ENCODE measurements at places on chromosomes 11 and 22.

- H3K36me3 ChIP-seq: no peaks in the 10 kb centered on the region
- no peaks in the 10 kb centered on the region for H3K27me3 ChIP-seq
- H3K4me1 ChIP-seq: peaks cover 20% of the 10 kb centered on the region
- no peak for DNase-seq
- no peak overlapping the region for H3K27ac ChIP-seq
Observed at GRCh38 chr11:64716473-64717267, 6.3 kb downstream of the NRXN2 start.

GRCh38 chr11:134819041-134819440 lies 407.0 kb upstream of the B3GAT1 start:
- H3K4me1 ChIP-seq: no peaks in the 10 kb centered on the region
- no peak for DNase-seq
- H3K27ac ChIP-seq: no peak overlapping the region
- H3K27me3 ChIP-seq: no peaks in the 10 kb centered on the region
- no peak overlapping the region for H3K4me3 ChIP-seq

- H3K36me3 ChIP-seq: no peaks in the 10 kb centered on the region
- H3K4me3 ChIP-seq: no peak overlapping the region
- no peak for DNase-seq
- no peak overlapping the region for H3K27ac ChIP-seq
- no peaks in the 10 kb centered on the region for H3K4me1 ChIP-seq
- H3K27me3 ChIP-seq: no peaks in the 10 kb centered on the region
Observed at GRCh38 chr11:116970485-116971292, 127.5 kb downstream of the SIK3 start.

- H3K4me3 ChIP-seq: no peak overlapping the region
- no peak for DNase-seq
- H3K4me1 ChIP-seq: peaks cover 11% of the 10 kb centered on the region
- no peaks in the 10 kb centered on the region for H3K36me3 ChIP-seq
- no peaks in the 10 kb centered on the region for H3K27me3 ChIP-seq
- no peak overlapping the region for H3K27ac ChIP-seq
Observed at GRCh38 chr11:85815186-85815931, 4.4 kb upstream of the SYTL2 start.

- no peaks in the 10 kb centered on the region for H3K4me1 ChIP-seq
- H3K27ac ChIP-seq: no peak overlapping the region
- H3K27me3 ChIP-seq: no peaks in the 10 kb centered on the region
- no peak overlapping the region for H3K4me3 ChIP-seq
- DNase-seq: no peak
Observed at GRCh38 chr11:134346101-134346975, 14.6 kb downstream of the GLB1L2 start.

DNA sequence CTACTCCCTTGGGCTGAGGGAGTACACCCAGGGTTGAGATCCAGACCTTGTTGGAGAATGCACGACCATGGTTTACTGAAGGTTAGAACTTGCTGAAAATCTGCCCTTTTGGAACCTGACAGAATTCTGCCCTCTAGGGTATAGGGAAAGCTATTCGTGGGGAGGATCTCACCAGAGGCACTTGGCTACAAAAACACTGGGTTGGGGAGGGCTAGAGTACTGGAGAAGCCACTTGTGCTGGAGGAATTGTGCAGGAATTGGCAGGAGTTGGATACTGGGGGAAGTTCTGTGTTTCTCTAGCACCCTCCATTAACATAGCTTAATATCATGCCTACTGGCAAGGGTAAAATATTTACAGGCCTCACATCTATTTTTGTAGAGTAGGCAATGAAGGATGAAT lies 55.8 kb downstream of the PPME1 start:
- no peak overlapping the region for H3K4me3 ChIP-seq
- no peak overlapping the region for H3K27ac ChIP-seq
- no peak for DNase-seq

GRCh38 chr11:9077164-9077563 lies 14.2 kb downstream of the SCUBE2 start:
- H3K36me3 ChIP-seq: no peaks in the 10 kb centered on the region
- no peaks in the 10 kb centered on the region for H3K4me1 ChIP-seq
- 0 out of 2 replicates have a peak, but pooled peaks cover 2% of the 10 kb centered on the region for H3K27me3 ChIP-seq
- no peak overlapping the region for H3K4me3 ChIP-seq
- no peak for DNase-seq

DNA sequence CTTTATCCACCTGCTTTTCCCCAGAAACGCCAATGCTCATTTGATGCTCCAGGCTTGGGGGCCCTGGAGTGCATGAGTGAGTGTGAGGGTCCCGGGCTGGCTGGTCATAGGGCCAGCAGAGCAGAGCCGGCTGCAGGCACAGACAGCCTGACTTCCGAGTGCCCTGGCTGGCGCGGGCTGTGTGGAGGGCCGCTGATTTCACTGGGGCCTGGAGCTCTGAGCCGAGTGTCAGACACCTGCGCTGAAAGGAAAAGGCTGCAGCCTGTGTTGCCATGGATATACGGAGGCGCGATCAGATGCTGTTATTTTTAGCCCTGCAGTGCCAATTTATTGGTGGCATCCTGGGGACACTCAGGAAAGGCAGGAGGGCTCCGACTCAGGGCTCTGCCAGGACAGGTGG lies 87.6 kb downstream of the ST3GAL4 start:
- H3K27ac ChIP-seq: no peak overlapping the region
- peaks cover 3% of the 10 kb centered on the region for H3K4me1 ChIP-seq
- H3K4me3 ChIP-seq: no peak overlapping the region
- no peaks in the 10 kb centered on the region for H3K27me3 ChIP-seq

- H3K4me1 ChIP-seq: peaks cover 17% of the 10 kb centered on the region
- peak; percentile 81 for DNase-seq
- no peaks in the 10 kb centered on the region for H3K27me3 ChIP-seq
- H3K27ac ChIP-seq: no peak overlapping the region
Observed at GRCh38 chr22:44192098-44192815, 11.5 kb downstream of the PARVG start.

GRCh38 chr11:11119917-11120316 lies 233.1 kb downstream of the CSNK2A3 start:
- H3K4me3 ChIP-seq: no peak overlapping the region
- H3K27me3 ChIP-seq: no peaks in the 10 kb centered on the region
- no peaks in the 10 kb centered on the region for H3K4me1 ChIP-seq
- DNase-seq: no peak

GRCh38 chr11:55714982-55715888 lies 53.2 kb downstream of the OR4C6 start:
- H3K4me1 ChIP-seq: no peaks in the 10 kb centered on the region
- DNase-seq: peak; percentile 67
- no peak overlapping the region for H3K27ac ChIP-seq
- H3K4me3 ChIP-seq: no peak overlapping the region
- no peaks in the 10 kb centered on the region for H3K27me3 ChIP-seq

- no peaks in the 10 kb centered on the region for H3K36me3 ChIP-seq
- no peak overlapping the region for H3K4me3 ChIP-seq
- no peaks in the 10 kb centered on the region for H3K4me1 ChIP-seq
- no peaks in the 10 kb centered on the region for H3K27me3 ChIP-seq
- no peak overlapping the region for H3K27ac ChIP-seq
Observed at GRCh38 chr11:15937601-15938120, 418.7 kb downstream of the SOX6 start.

DNA sequence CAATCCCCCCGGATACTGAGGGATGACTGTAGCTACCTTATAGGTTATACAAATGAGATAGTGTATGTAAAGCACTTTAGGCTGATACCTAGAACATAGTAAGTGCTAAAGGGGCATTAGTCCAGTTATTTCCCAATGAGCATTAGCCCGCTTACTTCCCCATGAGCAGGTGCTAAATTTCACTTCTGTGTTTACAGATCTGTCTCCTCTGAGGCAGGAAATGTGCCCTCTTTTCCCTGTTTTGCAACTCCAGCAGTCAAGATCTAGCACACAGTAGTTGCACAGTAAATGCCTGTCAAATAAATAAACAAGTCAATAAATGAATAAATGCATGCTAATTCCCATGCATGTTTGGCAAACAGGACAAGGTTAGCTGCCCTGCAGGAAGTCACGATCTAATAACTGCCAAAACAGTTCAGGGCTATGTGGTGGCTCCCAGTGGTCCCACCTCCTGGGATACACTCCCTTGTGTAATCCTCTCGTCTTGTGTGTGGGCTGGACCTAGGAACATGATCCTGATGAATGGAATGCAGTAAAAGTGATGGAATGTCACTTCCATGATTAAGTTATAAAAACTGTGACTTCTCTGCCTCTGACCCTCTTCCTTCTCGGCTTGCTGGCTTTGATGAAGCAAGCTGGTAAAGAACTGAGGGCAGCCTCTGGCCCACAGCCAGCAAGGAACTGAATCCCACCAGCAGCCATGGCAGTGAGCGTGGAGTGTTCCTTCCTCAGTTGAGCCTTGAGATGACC lies 459.0 kb downstream of the SOX6 start:
- no peak for DNase-seq
- no peaks in the 10 kb centered on the region for H3K27me3 ChIP-seq
- no peak overlapping the region for H3K4me3 ChIP-seq
- H3K36me3 ChIP-seq: no peaks in the 10 kb centered on the region

DNA sequence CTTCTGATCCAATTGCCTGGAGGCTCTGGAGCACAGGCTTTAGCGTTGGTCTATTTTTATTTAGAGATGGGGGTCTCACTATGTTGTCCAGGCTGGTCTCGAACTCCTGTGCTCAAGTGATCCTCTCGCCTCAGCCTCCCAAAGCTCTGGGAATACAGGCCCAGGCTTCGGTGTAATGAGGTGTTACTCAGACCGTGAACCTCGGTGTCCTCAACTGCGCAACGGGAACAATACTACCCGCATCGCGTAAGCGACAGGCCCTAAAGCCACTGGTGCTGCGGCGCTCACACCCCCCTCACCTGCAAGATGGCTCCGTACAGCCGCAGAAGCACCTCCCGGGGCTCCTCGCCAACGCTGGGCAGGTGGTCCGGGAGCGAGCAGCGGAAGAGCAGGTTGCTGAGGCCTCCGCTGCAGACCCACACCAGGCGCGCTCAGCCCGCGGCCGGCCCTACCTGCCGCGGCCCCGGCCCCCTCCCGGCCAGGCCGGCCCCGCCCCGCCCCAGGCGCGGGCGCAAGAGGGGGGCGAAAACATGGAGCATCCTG lies 628 bp downstream of the CHKB start:
- peaks cover 10% of the 10 kb centered on the region for H3K36me3 ChIP-seq
- no peaks in the 10 kb centered on the region for H3K27me3 ChIP-seq
- peak overlapping the region; percentile 79 for H3K27ac ChIP-seq
- peaks cover 18% of the 10 kb centered on the region for H3K4me1 ChIP-seq
- peak overlapping the region; percentile 99 for H3K4me3 ChIP-seq
- DNase-seq: peak; percentile 70

GRCh38 chr11:28632338-28632737 lies 524.1 kb downstream of the METTL15 start:
- no peaks in the 10 kb centered on the region for H3K27me3 ChIP-seq
- H3K27ac ChIP-seq: no peak overlapping the region
- no peak overlapping the region for H3K4me3 ChIP-seq

DNA sequence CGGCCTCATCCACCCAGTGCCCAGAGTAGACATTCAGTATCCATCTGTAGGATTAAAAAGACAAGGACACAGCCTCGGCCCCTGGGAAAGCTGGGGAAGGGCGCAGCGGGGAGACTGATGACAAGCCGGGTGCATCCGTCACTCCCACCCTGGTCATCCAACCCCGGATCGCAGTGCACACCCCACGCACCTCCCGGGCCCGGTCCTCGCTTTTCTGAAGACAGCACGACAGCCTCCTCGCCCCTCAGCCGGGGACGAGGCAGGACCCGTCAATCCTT lies 1.1 kb downstream of the FCHSD2 start:
- H3K36me3 ChIP-seq: peaks cover 28% of the 10 kb centered on the region
- H3K4me1 ChIP-seq: peaks cover 66% of the 10 kb centered on the region
- peak overlapping the region; percentile 92 for H3K27ac ChIP-seq
- DNase-seq: no peak

GRCh38 chr11:127640561-127641451 lies 640.2 kb upstream of the KIRREL3 start:
- no peaks in the 10 kb centered on the region for H3K27me3 ChIP-seq
- no peak overlapping the region for H3K27ac ChIP-seq
- no peak for DNase-seq

- peaks cover 23% of the 10 kb centered on the region for H3K4me1 ChIP-seq
- H3K36me3 ChIP-seq: no peaks in the 10 kb centered on the region
- H3K4me3 ChIP-seq: no peak overlapping the region
- H3K27me3 ChIP-seq: no peaks in the 10 kb centered on the region
- no peak for DNase-seq
- no peak overlapping the region for H3K27ac ChIP-seq
Observed at GRCh38 chr11:67616431-67617242, 9.9 kb downstream of the NDUFV1 start.

GRCh38 chr11:77421041-77421723 lies 52.7 kb downstream of the PAK1 start:
- no peaks in the 10 kb centered on the region for H3K27me3 ChIP-seq
- H3K27ac ChIP-seq: no peak overlapping the region
- H3K36me3 ChIP-seq: no peaks in the 10 kb centered on the region
- no peak for DNase-seq
- no peak overlapping the region for H3K4me3 ChIP-seq
- H3K4me1 ChIP-seq: no peaks in the 10 kb centered on the region

DNA sequence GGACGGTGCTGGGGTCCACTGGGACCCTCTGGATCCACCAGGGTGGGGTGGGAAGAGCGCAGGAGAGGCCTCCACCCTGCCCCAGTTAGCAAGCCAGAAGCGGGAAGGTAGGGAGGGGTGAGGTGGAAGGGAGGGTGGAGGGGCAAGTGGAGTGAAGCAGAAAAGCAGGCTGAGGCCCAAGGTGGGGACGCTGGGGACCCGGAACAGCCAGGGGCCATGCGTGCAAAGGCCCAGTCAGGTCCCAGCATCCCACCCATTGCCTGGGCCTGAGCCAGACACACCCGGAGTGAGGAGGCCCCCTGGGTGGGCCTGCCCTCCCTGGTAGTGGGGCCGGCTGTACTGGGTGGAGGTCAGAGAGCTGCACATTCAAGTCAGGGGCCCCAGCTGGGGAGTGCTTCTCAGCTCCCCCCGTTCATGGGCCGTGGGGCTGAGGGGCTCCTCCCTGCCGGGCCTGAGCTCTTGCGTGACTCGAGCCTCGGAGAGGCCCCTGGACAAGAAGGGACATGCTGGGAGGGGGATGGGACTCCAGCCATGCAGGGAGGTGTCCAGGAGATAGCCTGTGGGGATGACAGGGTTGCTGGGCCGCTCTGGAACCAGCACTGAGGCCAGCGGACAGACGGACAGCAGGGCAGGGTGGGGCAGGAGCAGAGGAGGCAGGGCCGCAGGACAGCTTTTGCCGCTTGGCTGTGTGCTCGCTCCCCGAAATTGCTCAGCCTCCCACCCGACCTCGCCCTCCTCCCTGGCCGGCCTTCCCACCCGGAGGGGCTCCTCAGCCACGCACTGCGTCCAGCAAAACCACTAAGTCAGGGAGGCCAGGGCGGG lies 7.7 kb downstream of the TNNT3 start:
- H3K36me3 ChIP-seq: no peaks in the 10 kb centered on the region
- no peaks in the 10 kb centered on the region for H3K4me1 ChIP-seq
- DNase-seq: no peak
- no peaks in the 10 kb centered on the region for H3K27me3 ChIP-seq
- no peak overlapping the region for H3K4me3 ChIP-seq

DNA sequence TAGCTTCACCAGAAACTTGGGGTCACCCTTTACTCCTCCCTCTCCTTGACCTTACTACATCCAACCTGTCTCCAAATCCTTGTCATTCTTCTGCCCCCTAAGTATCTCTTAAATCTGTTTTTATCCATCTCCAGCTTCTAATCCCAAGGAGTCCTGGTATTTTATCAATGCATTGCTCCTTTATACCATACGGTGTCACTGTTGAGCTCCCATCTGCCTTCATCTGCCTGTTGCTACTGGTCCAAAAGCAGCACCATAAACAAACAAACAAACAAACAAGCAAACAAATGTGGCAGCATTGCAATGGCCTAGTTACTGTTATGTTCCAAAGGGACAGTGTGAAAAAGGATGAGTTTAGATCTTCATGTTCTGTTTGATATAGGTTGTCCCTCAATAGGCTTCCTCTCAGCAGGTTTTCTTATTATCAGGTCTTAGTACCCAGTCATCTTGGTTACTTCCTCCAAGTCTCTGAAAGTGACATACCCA lies 34.2 kb downstream of the DNHD1 start:
- no peaks in the 10 kb centered on the region for H3K27me3 ChIP-seq
- DNase-seq: peak; percentile 66
- peaks cover 11% of the 10 kb centered on the region for H3K4me1 ChIP-seq
- H3K4me3 ChIP-seq: no peak overlapping the region
- no peaks in the 10 kb centered on the region for H3K36me3 ChIP-seq

Measured in Karpas-422 (cell line).